AG20443 (cell line): ENCODE measurements at places on chromosomes 2 and 18.
A peak's percentile ranks its signal among the peaks of the same experiment; 100 is the strongest.

DNA sequence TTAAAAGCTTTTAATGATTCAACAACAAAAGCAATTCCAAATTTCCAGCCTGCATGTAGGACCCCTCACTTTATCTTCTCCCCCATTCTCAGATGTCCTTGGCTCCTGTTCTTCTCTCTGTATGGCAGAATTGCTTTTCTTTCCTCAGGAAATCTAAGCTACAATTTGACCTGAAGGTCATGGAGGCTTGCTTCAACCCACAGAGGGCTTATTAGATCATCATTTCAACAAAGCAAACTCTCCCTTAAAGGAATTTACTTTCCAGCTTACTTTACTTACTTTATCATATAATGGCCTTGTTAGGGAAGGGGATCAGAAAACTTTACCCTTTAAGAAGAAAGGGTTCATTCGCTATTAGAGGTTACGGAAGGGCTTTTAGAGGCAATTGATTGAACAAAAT lies 211.5 kb downstream of the RAD51AP2 start:
- DNase-seq = no peak

- DNase-seq = peak; percentile 28
Observed at GRCh38 chr2:102025016-102025501, 33.3 kb downstream of the IL1R2 start.

DNA sequence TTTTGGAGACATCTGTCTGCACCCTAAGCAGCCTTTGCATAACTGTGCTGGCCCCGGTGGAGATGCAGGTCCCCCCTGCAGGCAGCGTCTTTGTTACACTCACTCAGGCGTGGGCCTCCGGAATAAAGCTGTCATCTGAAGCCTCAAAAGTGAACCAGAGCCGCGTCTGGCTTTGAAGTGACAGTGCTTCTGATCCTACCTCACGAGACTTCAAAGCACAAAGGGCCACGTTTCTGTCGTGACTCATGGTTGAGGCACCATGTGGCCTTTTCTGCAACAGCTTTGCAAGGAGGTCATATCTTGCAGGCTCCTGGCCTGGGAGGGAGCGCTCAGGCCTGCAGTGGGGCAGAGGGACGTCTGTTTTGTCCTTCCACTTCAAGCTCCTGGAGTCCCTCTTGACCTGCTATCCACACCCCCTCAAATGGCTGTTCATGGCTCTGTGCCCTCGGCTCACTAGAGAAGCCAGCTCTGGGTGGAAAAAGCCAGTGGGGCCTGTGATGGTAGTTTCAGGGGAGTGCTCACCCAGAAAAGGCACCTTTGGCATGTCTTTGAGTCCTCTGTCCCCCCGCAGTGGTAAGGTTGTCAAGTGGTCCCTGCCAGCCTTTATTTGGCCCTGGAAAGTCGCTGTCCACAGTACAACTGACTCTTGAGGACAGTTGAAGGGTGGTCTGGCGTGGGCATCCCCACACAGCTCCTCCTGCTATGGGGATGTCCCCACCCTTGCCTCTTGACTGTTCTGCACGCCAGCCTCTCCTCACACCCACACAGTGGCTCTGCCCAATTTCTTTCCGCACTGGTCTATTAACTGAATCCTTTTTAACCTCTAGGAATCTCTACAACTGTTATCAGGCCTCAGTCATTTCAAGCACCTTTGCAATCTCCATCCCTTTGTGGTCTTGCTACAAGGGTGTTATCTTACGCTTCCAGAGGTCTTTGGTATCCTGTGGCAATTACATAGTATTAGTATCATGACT lies 19.3 kb downstream of the GPR55 start:
- no peak for DNase-seq

DNA sequence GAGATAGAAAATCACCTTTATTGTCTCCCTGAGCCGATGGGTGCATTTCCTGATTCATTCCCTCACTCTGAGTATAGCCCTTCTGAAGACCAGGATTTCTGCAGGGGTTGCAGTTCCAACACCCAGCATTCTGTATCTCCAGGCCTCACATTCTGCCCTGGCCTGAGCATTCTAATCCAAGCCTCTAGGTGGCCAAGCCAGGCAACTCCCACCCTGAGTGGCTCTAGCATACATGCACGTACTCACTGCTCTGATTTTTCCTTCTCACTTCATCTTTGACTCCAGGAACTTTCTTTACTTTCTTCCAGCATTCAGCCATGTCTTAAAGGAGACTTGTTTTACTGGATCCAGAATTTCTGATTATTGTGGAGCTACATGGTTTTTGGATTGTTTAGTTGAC lies 100.7 kb upstream of the STK39 start:
- DNase-seq = peak; percentile 32

- DNase-seq = no peak
Observed at GRCh38 chr2:150471813-150472510, 15.5 kb downstream of the RND3 start.

DNA sequence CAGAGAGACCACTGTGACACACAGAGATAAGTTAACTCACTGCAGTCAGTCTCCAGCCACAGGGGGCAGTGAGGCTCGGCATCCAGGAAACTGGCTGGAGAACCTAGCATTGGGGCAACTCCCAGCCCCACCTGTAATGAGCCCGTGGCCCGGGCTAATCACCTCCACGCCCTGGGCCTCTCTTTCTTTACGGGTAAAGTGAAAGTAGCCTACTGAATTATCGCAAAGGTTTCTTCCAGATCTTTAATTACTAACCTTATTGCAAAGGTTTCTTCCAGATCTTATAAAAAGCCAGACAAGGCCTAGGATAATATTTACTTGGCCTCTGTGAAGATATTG lies 45.7 kb upstream of the ACAA2 start:
- no peak for DNase-seq
